ENCODE measurements at places on chromosomes 13 and 19.

DNA sequence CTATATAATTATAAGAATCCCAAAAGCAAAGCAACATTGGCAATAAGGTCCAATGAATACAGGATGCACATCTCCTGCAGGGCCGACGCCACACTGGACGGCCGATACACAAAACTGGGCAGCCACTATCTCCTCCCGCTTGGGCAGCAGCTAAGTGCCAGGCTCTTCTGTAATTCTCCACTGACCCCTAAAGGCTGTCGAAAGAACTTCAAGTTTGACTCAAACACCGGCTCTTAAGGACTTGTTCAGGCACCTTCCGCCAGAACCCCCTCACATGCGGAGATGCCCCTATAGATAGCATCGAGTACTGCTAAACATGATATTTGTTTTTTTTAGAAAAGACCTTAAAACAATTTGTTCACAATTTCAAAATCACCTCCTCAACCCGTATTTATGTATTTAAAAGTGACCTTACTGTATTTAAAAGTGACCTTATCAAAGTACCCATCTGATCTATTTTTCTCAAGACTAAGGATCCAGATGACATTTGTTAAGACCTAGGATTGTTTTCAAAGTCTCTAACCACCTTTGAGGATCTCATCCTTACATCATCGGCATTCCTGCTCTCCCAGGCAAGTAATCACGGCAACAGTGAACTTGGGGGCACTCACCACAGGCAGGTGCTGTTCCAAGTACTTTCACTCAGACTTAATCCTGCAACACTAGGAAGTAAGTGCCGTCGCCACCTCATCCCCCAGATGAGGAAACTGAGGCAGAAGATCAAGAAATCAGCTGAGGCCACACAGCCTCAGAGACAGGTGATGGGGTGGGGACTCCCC is 77.8 kb downstream of the TUBGCP3 start:
- no peak for DNase-seq

DNA sequence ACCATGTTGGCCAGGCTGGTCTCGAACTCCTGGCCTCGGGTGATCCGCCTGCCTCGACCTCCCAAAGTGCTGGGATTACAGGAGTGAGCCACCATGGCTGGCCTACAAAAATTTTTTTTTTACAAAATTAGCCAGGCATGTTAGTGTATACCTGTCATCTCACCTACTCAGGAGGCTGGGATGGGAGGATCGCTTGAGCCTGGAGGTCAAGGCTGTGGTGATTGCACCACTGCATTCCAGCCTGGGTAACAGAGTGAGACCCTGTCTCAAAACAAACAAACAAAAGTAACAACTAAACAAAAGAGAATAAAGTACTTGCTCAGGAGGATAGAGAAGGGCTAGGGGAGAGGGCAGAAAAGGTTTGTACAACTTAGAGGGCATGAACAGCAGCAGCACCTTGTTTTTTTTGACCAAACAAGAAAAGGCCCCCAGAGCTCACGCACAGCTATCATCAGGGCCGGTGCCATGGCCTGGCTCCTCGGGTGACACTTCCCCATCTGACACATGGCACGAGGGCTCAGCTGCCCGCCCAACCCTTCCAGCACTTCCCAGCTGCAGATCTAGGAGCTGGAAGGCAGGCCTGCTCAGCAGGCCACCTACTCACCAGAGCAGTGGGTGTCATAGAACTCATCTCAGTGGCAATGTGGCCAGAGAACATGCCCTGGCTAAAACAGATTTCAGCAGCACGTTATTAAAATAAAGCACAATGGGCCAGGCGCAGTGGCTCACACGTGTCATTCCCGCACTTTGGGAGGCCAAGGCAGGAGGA is 8.6 kb upstream of the SLC7A9 start:
- DNase-seq: no peak

DNA sequence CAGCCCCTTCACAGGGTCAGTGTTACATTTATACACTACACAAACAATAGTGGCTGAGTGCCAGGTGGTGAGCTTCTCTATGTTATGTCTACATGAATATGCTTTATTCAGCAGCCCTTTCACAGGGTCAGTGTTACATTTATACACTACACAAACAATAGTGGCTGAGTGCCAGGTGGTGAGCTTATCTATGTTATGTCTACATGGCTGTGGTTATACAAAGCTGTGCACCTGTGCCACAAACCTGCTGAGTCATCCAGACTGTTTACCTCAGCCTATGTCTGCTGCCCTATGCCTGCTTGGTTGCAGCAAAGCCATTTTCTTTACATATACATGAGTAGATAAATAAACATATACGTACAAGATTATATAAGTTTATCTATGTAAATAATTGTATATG is 76.5 kb downstream of the ZNF726 start:
- DNase-seq: no peak

- no peak for DNase-seq
Measured at GRCh38 chr13:44385401-44385800, 11.8 kb downstream of the SERP2 start.

GRCh38 chr19:2775556-2776430 is 7.3 kb downstream of the SGTA start:
- peak; percentile 54 for DNase-seq

DNA sequence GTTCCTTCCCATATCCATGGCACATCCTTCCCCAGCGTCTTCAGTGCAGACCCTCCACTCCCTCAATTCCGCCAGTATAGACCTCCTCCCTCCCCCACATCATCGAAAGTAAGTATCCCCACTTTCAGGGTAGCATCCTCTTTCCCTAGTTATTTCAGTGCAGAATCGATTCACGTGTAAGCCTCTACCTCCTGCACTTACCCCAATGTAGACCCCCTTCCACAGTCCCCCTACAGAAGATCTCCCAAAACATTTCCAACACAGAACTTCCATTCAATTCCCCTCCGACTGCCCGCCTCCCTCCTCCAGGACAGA is 664 bp downstream of the IRF3 start:
- DNase-seq: no peak

DNA sequence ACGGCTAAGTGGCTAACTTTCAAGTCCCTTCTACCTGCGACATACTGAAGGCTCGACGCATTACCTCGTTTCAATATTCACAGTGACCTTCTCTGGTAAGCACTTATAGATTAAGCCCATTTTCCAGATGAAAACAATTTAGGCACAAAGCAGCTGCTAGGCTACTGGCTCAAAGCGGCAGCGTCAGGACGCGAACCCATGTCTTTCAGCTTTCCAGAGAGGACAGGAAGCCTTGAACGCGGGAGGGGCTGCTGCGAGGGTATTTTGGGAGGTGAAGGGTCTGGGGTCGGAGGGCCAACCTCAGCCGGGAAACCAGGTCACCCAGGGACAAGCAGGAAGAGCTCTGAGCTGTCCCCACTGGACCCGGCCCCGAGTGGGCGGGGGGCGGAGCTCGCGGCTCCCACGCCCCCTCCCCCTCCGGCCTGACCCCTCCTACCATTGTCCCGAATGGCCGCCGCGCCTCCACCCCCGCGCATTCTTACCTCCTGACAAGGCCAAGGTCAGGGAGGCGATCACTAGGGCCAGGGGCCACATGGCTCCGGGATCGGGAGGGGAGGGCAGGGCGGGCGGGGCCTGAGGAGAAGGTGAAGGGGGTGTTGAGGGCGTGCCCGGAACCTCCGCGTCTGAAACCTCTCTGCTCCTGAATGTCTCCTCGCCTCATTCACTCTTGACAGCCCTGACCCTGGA is at the start of gene KLK13:
Gene KLK13 (minus strand): TSS at position 559 of the 687 bp plus-strand sequence. CDS start 25 bp downstream, at position 534.
- DNase-seq: no peak

GRCh38 chr19:35142606-35143230 is 337 bp upstream of the FXYD7 start:
- DNase-seq: peak; percentile 74

DNA sequence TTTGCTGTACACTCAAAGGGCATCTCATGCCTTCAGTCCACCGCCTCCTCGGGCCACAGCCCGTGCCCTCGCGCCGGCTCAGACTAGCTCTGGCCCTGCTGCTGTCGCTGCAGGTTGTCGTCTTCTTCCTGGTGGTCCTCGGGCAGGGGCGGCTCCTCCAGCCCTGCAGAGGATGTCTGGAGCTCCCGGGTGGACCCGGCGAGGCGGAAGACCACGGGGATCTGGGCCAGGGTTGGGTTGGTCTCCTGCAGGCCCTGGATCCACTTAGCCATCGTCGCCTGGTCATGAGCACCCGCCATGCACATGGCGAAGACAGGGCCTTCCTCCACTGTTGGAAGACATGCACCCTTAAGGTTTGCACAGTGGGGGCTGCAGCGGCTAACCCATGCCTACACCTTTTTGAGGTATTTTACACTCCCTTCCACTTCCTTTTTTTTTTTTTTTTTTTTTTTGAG is 489 bp upstream of the ZNF653 start:
- no peak for DNase-seq

DNA sequence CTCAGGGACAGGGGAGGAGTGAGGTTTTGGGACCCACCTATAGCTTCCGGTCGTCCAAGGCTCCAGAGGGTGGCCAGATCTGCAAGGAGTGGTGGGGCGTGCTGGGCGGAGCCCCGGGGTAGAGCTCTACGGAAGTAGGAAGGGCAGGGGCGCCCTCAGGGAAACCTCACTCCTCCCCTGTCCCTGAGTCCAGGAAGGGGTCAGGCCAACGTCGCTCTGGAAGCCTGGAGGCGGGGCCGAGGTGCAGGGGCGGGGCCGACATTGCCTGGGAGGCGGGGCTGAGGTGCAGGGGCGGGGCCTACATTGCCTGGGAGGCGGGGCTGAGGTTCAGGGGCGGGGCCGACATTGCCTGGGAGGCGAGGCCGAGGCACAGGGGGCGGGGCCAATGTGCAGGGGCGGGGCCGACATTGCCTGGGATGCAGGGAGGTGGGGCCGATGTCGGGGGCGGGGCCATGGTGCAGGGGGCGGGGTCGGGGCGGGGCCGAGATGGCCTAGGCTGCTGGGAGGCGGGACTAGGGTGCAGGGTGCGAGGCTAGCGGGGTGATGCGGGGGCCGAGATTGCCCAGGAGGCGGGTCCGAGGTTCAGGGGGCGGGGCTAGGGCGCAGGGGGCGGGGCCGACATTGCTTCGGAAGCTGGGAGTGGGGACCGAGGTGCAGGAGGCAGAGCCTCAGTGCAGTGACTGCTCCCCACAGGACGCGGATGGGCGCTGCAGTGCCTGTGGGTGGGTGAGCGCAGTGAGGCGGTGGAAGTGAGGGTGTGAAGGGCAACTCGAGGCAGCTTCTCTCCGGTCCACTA is 4.9 kb upstream of the PALM start:
- peak; percentile 66 for DNase-seq

DNA sequence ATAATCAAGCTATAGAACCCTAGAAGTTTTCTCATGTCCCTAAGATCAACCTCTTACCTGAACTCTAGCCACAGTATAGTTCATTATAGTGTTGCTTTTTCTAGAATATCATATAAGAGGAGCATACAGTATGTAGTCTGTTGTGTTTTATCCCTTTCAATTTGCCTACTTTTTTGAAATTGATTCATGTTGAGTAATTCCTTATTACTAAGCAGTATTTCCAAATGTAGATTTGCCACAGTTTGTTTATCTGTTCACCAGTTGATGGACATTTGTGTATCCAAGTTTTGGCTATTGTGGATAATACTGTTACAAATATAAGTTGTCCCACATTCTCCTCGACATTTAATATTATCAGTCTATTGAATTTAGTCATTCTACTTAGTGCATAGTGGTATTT is 138.0 kb downstream of the LMO7 start:
- no peak for DNase-seq

- DNase-seq: no peak
Measured at GRCh38 chr13:34000955-34001354, 183.0 kb downstream of the RFC3 start.

DNA sequence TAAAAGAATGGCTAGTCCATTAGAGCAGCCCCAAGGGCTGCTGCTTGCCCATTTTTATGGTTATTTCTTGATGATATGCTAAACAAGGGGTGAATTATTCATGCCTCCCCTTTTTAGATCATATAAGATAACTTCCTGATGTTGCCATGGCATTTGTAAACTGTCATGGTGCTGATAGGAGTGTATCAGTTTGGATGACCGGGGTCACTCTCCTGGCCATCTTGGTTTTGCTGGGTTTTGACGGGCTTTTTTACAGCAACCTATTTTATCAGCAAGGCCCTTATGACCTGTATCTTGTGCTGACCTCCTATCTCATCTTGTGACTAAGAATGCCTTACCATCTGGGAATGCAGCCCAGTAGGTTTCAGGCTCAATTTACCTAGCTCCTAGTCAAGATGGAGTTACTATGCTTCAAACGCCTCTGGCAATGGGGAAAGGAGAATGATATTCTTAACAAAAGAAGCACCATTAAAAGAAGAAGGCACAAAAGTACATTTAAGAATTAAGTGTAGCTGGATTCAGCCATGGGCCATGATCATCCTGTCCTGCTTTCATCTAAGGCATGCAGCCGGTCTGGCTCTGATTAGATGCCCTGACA is 1156.0 kb downstream of the PCDH9 start:
- DNase-seq: no peak

DNA sequence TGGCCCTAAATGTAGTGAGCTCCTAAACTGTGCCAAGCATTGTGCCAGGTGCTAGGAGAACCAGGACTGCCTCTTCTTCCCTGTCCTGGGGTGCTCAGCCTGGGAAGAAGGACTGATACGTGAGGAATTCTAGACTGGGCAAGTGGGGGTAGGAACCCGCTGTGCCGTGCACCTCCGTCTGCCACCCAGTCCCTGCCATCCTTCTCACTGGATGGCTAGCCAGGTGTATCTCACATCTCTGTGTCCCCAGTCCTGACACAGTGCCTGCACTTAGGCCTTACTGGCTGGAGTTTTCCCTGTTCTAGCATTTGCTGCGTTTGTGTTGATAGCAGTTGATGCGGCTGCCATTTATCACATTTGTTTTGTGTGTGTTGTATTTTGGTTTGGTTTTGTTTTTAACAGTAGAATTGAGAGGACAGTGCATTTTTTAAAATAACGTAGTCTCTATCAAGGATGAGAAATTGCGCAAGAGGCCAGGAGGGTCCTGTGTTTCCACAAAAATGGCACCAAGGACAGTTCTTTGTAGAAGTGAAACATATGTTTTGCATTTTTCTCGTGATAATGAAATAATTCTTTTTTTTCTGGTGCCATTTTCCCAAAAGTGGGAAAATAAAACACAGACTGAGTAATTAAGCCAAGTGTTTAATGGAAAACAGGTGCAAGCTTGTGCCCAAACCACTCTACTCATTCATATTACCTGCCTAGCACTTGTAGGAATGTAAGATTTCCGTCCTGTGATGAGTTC is 4.7 kb upstream of the GPR183 start:
- DNase-seq: no peak

DNA sequence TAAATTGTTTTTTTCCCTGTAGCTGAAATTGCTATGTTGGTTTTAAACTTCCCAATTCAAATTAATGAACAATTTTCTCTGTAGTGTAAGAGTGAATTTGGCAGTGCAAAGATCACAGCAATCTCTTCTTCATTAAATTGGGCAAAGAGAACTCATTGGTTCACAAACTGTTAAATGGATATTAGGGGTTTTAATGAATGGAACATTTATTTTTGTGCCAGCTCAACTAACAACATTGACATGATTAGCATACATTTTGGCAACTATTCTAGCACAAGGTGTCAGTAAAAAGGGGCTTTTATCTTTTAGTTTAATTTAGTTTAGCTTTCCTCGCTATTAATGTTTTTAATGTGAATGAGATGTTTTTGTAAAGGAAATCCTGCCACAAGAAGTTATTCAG is 7.1 kb downstream of the PCDH20 start:
- no peak for DNase-seq

DNA sequence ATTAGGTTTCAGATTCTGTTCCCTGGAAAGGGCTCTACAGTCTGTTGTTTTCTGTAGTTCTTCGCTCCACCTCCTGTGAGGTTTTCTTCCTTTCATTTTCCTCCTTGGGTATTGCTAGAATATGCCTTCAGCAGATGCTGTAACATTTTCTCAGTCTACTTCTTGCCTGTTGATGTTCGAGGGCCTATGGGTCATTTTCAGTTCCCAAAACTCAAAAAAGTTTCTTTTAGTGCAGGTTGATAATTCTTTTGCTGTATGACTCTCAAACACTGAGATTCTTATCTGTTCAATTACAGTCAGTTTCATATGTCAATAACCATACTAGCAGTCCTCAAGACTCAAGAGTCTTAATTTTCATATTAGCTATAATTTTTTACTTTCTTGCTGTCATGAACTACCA is 268.3 kb downstream of the RFC3 start:
- no peak for DNase-seq
